ENCODE measurements at places on chromosomes 2 and 18.
A peak's percentile ranks its signal among the peaks of the same experiment; 100 is the strongest.

GRCh38 chr2:210635257-210635656 lies 78.9 kb downstream of the CPS1 start:
- DNase-seq = no peak

DNA sequence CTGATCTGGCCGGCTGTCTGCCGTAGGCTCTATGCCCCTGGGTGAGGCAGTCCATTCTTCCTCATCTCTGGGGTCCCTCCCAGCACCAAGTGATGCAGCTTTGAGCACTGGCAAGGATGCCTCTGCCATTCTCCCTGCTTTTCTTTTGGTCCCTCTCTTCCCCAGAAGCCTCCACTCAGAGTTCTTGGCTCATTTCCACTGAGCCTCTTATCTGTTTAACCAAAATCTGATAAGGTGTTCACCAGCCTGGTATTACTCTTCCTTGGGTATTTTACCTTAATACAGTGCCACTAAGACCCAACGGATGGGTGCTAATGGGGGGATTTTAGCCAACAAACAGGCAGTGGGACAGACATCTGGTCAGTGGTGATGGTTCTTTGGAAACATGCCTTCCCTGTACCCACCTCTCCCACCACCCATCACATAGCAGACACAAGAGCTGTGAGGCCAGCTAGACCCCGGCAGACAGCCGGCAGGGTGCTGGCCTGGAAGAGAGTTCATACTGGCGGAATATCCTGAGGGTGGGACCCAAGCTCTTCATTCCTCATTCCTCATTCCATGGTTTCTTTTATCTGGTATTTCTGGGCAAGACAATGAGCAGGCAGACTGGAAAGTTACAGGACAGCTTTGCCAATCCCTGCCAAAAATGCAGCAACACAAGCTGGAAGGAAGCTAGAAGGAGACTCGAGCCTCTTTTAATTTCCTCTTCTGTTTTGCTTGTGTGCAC lies 34.6 kb downstream of the ZBTB7C start:
- DNase-seq = no peak

DNA sequence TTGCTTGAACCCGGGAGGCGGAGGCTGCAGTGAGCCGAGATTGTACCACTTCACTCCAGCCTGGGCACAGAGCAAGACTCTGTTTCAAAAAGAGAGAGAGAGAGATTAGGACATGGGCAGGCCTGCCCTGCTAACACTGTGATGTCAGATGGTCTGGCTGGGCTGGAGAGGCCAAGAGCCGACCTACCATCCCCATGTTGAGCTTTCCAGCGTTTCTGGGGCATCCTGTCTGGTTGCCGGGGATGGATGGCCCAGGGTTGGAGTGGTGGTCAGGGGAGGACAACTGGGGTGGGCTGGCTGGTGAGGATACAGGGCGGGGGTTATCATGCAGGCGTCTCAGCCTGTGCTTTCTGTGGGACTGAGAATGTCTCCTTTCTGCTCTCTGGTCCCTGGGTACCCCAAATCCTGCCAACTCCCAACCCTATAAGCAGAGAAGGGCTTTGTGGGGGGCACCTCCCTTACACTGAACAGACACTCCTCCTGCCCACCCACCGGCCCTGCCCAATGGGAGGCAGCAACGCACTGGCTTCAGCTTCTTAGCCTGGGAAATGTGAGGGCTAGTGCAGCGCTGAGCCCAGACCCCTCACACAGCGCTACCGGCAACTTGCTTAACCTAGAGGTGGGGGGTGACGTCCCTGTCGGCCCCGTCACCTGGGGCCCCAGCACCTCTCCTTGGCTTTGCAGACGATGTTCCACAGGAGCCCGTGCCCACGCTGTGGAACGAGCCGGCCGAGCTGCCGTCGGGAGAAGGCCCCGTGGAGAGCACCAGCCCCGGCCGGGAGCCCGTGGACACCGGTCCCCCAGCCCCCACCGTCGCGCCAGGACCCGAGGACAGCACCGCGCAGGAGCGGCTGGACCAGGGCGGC lies 5.4 kb downstream of the SNORC start:
- peak; percentile 25 for DNase-seq

- no peak for DNase-seq
These were observed 167.4 kb downstream of the MEIS1 start for GRCh38 chr2:66602341-66602740.

DNA sequence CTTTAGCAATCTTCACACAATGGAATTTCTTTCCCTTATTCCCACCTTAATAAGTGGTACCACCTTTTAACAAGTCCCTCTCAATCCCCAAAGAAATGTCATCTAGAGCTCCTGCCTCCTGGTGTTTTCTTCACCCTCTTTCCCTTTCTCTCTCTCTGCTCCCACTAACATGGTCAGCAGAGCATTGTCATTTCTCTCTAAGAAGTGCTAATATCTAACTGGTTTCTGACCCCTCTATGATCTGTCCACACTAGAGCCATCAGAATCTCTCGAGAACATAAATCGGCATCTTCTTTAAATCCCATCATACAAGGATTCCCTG lies 161.2 kb upstream of the DTNA start:
- DNase-seq = no peak

DNA sequence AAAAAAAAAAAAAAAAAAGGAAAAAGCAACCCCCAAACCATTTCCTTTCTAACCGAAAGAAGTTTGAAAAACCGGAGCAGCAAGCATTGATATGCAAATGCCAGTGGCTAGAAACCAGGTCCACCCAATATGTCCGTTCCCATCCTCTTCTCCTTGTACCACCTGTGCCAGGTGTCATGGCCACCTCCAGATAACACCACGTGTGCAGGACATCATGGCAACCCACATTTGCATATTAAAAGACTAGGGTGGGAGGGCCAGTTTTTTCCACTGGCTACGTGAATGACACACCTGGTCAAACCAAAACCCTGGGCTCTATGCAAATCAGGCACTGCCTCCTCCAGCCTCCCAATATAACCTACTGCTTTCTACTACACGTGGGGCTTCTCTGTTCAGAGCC lies 303.3 kb upstream of the GULP1 start:
- DNase-seq = no peak

DNA sequence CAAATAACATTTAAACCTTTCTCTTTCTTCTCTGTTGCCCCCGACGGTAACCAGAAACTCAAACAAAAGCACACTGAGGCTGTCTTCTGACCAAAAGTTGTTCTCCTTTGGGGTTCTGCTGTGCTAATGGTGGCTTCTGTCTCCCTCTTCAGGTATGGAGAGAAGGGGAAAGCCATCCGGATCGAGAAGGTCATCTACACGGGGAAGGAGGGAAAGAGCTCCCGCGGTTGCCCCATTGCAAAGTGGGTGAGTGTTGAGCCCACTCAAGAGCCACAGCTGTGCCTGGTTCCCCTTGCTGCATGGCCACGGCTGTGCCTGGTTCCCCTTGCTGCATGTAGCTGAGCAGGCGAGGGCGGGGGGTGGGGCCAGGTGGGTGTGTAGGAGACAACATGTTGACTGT lies 67.4 kb downstream of the BOLA3 start:
- no peak for DNase-seq

DNA sequence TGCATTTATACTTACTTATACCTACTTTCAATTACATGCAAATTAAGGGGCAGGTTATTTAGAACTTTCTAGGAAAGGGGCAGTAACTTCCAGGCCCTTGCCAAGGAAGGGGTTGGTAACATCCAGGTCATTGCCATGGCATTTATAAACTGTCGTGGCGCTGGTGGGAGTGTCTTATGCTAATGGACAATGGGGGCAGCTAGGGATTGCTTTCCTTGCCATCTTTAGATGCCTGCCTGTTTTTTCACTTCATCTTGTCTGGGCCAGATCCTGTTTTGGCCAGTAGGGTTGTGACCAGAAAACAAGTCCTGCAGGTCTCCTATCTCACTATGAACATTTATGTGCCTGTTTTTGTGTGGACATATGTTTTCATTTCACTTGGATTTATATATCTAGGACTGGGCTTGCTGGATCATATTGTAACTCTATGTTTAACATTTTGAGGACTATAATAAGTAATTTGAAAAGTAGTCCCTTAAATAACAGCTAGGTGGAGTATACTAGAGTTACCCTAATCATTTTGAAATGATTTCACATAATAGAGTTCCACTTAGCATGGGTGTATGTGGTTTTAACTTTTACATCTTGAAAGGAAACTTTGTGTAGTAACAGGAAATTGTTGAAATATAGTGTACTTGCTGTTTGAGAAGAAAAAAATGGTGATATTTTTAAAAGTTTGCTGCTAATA lies 56.1 kb downstream of the LCLAT1 start:
- DNase-seq = no peak

DNA sequence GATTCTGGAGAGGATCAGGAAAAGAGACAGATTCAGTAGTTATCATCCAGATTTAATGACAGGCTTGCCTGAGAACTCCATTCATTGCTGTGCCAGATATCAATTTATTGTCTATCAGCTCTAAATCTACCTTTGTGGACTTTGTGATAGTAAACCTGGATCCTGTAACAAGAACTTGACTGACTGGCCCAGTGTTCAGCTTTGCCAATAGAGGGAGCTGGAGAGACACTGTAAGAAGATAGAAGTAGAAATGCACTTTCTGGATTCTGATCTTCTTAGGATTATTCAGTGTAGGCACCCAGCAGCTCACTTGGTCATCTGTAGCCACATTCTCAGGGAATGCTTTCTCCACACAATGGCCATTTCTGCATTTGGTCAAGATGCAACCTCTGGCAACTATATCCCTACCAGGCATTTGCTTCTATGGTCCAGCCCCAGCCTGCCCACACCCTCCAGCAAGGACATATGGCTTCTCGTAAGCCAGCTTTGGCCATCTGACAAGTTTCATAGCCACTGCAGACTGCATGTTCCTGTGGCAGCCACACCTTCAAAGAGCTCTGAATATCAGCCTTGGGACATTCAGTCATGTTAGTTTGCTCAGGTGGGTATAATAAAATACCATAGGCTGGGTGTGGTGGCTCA lies 6.1 kb upstream of the SERPINB8 start:
- DNase-seq = peak; percentile 65

DNA sequence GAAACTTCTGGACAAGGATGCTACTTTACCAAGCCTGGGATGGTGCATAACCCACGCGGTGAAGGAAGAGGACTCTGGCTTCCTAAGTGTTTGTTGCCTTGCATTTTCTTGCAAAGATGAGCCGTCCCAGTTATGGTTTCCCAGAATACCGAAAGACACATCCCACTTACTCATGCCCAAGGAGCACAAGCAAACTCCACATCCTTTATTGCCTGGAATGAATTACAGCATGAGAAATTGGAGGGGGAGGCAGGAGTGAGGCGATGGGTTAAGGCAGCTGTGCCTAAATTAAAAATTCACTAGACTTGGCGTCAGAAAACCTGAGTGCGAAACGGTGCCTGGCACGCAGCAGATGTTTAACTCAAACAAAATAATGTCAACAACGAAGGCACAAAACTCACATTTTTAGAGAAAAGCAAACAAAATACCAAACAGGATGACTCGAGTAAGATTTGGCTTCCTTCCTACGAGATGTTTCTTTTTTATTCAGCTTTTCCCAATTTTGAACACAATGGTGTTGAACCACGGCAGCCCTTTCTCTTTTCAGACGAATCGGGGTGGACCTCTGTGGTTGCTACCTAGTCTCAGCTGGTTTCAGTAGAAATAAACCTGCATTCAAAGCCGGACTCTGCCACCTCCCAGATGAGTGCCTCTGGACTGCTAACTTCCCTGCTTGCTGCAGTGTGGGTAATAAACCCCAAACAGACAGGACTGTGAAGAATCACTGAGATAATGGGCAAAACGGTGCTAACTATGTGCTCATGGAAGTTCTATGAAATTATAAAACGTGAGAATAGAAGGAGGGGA lies 100.3 kb upstream of the NCK2 start:
- no peak for DNase-seq

Data from activated CD4-positive, alpha-beta T cell treated with anti-CD3 and anti-CD28 coated beads for 36 hours (primary cell).